Activated CD8-positive, alpha-beta memory T cell treated with anti-CD3 and anti-CD28 coated beads for 48 hours (primary cell): ENCODE measurements at places on chromosomes 12 and 14.

- DNase-seq = no peak
Measured at GRCh38 chr14:22977684-22978486, 4.5 kb downstream of the AJUBA start.

DNA sequence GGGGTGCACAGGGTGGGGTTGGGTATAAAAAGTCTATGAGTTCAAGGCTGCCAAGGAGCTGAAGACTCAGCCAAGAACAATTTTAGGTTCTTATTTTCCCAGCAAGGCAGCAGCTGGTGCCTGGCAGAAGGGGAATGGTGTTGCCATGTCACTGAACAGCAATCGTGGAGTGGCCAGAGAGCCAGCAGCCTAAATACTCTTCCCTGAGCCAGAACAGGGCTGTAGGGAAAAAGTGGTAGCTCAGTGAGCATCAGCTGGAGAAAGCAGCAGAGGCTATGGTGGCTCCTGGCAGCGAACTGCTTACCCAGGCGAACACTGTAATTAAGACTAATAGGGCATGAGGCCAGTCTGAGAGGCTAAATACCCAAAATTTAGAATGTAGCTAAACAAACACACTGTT, 334.9 kb downstream of the RMST start:
- DNase-seq = no peak

GRCh38 chr12:124295431-124296058, 652 bp downstream of the RFLNA start:
- no peak for DNase-seq

GRCh38 chr12:124471828-124472227, 95.6 kb downstream of the NCOR2 start:
- DNase-seq = no peak

DNA sequence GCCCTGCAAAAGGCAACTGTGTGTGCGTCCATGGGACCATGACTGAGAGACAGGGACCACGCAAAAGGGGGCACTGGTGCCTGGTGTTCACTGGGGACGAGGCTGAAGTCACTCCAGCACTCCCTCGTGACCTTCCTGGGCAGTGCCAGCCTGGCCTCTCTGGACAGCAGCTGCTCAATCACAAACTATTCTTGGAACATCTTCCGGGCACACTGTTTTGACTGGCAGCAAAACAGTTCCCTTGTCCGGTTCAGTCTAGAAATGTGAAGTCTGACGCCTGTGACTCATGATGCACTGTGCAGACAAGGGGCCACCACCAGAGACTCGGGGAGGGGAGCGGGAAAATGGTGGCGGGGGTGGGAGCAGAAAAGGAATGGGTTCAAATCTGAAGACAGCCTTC, 20.8 kb downstream of the SNRNP35 start:
- DNase-seq = no peak

GRCh38 chr12:69657376-69658137, 41.5 kb downstream of the BEST3 start:
- no peak for DNase-seq

DNA sequence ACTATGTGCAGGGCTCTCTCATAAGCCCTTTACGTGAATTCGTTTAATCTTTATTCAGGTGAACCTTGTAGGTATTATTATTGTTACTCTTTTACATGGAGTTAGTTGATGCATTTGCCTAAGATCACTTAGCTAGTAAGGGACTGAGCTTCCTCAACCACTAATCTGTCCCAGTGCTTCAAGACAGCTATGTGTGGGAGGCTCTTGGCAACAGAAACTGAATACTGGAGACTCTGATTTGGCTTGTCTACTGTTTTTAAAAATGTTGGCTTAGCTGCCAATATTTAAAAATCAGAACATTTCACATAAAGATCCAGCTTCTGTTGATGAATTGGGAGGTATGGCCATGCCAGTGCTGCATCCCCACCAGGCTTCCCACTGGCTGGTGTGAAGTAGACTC, 6.8 kb downstream of the KNTC1 start:
- DNase-seq = no peak

- no peak for DNase-seq
Measured at GRCh38 chr12:132493482-132494178, 3.7 kb downstream of the FBRSL1 start.

DNA sequence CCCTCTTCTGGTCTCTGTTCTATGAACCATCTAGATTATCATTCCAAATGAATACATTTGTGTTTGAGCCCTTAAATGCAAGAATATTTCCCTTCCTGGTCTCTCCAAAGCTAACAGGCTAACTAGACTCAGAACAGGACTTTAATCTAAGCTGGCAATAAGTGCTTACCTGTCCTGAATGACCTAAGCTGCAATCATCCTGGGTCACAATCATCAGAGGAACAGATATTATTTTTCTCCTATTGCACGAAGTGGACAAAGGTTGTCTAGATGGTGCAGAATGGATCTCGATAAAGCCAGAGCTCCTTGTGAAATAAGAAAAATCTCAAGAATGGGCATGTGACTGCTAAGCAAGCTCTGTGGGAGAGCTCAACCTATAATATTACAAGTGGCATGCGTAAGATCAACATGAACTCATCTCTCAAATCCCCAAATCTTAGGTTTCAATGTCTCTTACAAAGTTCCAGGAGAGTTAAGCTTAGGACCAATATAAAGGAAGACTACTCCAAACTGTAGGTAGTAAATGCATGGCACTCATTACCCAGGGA, 10.6 kb upstream of the NUMB start:
- no peak for DNase-seq

GRCh38 chr14:73176685-73177084, 40.4 kb downstream of the PSEN1 start:
- DNase-seq = no peak

GRCh38 chr14:30921305-30921704, 46.9 kb downstream of the COCH start:
- no peak for DNase-seq

DNA sequence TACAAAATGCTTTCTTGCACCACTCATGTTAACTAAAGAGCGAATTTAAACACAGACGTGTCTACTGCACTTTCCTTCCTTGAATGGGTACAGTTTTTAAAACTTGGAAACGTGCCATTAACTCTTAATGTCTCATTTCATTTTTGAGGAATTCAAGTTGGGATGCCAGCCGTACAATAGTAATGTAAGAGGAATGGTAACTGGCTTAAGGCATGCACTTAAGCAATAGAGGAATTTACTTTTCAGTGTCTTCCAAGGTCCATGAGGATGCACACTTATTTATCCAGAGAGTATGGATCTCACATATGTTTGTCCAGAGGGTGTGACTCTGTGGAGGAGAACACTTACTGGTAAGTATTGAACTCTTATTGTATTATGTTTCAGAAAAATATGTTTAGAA, 52.9 kb downstream of the PPP4R4 start:
- DNase-seq = no peak

- no peak for DNase-seq
Measured at GRCh38 chr12:78385541-78385940, 479.0 kb upstream of the SYT1 start.

GRCh38 chr12:62694116-62694515, 227.5 kb downstream of the MON2 start:
- no peak for DNase-seq

- no peak for DNase-seq
Measured at GRCh38 chr14:75301666-75302325, 23.2 kb downstream of the FOS start.

DNA sequence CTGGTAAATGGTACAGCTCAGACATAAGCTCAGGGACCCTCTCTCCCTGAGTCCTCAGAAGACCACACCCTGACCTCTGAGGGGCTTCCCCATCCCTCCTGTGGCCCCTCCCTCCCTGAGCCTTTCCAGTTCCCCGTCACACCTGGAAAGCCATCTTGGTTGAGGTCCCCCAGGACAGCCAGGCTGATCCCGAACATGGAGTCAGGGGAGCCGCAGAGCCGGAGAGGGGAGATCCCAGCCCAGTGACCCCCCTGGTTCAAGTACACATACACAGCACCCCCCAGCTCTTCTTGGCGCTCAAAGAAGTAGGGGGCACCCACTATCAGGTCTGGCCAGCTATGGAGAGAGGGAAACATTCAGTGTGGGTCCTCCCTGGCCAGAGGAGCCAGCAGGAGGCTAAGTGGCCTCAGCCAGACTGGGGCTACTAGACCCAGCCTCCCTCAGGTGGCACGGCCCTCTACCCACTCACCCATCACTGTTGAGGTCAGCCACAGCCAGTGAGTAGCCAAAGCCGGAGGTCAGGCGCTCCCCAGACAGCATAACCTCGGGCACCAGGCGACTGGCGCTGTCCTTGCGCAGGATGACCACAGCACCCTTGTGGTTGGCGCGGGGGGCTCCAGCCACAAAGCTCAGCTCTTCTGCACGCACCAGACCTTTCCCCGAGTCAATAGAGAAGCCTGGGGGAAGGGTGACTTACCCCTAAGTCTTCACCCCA, 9.3 kb downstream of the ITGA7 start:
- no peak for DNase-seq

DNA sequence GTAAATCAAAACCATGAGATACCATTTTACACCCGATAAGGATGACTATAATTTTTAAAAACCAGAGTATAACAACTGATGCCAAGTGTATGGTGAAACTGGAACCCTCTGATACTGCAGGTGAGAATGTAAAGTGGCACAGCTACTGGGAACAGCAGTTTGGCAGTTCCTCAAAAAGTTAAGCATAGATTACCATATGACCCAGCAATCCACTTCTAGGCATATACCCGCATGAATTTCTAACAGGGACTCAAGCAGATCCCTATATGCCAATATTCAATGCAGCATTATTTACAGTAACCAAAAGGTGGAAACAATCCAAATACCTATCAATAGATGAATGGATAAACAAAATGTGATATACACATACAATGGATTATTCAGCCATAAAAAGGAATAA, 57.4 kb downstream of the BAZ1A start:
- no peak for DNase-seq

DNA sequence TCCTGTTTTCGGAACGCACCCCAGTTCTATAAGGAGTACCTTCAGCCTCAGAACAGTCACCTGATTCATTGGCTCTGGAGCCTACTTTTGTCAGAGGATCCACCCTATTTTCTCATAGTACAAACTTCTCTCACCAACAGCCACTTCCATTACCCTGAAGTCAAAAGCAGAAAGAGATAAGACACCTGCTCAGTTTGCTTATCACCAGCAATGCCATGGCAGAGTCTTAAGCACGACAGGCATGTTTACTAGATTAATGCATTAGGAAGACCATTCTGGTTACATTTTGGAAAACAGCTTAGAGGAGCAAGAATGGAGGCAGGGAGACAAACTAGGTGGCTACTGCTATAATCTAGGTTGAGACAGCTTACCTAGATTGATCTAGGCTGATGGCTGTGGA, 67.7 kb downstream of the GXYLT1 start:
- no peak for DNase-seq

DNA sequence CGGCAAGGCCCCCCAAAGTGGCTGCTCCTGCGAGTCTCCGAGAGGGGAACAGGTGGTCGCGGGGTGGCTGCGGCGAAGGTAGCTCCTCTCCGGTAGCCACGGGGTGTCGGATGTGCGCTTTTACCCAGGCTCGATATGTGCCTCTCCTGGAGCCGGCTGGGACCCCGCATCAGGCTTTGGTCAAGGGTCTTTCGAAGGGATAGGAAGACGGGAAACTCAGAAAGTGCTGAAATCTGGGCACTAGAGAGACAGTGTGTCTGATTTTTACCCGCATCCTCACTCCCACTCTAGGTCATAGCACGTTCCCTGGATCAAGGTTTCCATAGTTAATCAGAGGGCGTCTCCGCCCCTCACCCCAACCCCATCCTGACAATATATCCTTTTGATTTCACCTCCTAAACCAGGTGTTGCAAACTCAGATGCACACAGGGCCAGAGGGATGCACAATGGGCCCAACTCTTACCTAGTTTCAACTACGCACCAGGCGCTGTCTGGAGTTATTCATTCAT, 156.9 kb downstream of the PTPN11 start:
- no peak for DNase-seq

- DNase-seq = no peak
Measured at GRCh38 chr14:39169541-39169900, 612 bp downstream of the TRAPPC6B start.

- DNase-seq = no peak
Measured at GRCh38 chr12:57672801-57673200, 21.1 kb upstream of the OS9 start.

- no peak for DNase-seq
Measured at GRCh38 chr12:88552610-88553079, 27.6 kb downstream of the KITLG start.

GRCh38 chr12:108151533-108152169, 22.6 kb downstream of the WSCD2 start:
- DNase-seq = no peak

- DNase-seq = no peak
Measured at GRCh38 chr14:35549551-35549950, 15.6 kb downstream of the INSM2 start.

GRCh38 chr14:38877744-38878388, 225.2 kb downstream of the SEC23A start:
- no peak for DNase-seq

GRCh38 chr14:105180592-105181548, at the start of gene NUDT14:
Gene NUDT14, minus strand, starts transcription at chr14:105181312. Its CDS starts 103 bp downstream, at chr14:105181209.
- DNase-seq = peak; percentile 66

GRCh38 chr12:105738051-105738450, 400.7 kb downstream of the NUAK1 start:
- no peak for DNase-seq

GRCh38 chr14:66038618-66039017, 447.6 kb upstream of the CCDC196 start:
- no peak for DNase-seq

DNA sequence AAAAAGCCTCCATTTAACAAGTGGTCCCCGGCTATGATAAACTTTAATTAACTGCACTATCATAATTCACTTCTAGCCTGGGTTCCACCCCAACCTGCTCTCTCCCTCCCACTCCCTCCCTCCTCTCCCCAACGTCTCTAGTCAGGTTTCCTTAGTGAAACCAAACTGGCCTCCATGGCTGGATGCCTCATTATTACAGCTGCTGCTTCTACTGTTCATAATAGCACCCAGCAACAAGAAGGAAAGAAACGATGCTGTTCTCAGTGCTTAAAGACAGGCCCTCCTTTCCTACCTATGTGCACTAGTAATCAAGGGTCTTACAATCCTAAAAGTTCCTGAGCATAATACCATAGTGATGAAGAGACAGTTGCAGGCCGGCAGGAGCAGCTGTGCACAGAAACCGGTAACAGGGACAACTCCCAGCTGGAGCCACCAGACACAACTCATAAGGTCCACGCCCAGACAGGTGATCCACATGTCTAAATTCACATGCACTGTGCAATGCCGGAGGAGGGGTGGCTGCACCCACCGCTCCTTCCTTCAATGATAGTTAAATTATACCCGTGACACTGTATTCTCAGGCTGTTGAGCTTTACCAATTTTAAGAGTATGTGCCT, 6.2 kb downstream of the IRF2BPL start:
- no peak for DNase-seq

GRCh38 chr12:45415393-45415817, 199.5 kb downstream of the ANO6 start:
- peak; percentile 12 for DNase-seq
